Amygdala (tissue), 56 donors: ENCODE measurements at places on chromosomes 7 and 10.

GRCh38 chr7:5143106-5143505 is 46.9 kb upstream of the WIPI2 start:
- no peak for DNase-seq

DNA sequence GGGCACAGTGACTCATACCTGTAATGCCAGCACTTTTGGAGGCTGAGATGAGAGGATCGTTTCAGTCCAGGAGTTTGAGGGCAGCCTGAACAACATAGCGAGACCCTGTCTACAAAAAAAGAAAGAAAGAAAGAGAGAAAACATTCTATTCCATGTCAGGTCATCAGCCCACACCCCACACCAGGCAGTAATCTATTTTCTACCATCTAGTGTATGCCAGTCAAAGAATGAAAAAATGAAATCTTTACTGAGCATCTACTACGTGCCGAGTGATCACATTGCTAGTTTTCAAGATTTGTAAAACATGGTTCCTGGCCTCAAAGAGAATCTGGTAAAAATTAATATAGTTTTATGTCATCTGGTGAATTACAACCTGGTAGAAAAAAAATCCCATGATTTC is 3.1 kb upstream of the EPHB4 start:
- no peak for DNase-seq

DNA sequence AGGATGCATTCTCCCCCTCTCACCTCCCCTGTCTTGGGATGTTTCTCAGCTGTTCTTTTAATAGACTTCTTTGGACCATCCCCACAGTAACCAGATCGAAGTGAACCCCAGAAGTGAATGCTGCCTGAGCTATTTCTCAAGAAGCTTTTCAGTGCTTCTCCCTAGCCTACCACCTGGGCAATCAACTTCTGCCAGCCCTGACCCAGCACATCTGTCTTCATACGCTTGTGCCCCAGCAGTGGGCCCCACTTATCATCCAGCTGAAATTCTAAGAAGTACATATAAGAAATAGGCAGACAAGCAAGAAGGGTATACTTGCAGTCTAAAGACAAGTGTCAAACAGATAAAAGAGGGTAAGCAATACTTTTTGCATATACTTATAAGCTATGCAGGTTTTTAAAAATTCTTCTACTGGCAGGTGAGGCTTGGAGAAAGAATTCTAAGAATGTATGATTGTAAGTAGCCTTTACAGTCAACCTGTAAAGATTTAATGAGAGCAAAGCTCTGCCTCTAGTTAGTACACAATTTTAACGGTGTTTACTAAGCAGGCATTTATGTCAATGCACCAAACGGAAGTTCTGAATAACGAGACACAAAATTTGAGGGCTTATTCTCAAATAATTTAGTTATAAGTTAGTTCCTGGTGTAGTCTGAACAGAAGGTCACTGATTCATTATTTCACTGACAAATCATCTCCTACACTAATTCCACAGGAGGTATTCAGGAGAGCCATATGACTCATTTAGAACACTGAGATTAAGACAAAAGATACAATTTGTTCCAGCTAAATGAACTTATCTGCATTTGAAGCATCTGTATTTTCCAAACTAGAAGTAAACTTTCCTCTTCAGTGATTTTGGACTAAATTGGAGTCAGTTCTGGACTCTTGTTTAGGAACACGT is 83.3 kb downstream of the RNLS start:
- no peak for DNase-seq

DNA sequence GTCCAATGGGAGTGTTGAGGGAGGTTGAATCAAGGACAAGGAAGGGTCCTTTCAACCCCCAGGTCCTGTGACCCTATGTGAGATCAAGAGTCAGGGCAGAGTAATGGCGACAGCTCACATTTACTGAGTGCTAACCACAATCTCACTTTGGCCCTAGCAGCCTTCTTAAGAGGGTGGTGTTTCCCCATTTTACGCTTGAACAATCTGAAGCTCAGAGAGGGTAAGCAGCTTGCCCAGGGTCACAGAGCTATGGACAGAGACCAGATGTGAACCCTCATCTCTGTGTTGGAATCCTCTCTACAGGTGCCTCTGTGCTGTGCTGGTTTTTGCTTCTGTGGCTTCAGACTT is 102.0 kb downstream of the GRK5 start:
- DNase-seq: no peak

- no peak for DNase-seq
These were observed 30.8 kb downstream of the KCNH2 start for GRCh38 chr7:150947241-150947745.

- DNase-seq: no peak
These were observed 64.3 kb downstream of the MYL10 start for GRCh38 chr7:101564778-101565211.

DNA sequence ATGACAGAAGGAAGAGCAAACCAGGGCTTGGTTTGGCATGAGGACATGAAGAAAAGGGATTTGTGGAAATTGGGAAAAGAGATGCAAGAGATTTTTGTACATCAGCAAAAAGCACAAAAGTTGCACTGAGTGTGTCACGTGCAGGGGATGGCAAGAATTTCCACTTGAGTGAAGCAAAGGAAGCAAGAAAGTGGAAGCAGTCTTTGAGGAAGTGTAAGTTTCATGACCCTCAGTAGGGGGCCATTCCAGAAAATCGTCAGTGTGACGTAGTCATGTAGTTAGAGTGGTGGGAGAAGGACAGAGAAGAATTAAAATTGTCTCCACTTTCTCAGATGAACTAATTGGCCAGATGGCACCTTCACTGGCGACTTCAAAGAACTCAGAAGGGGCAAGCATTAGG is 123.3 kb upstream of the FZD1 start:
- no peak for DNase-seq

- no peak for DNase-seq
These were observed 119.4 kb downstream of the ZFAND4 start for GRCh38 chr10:45553155-45553554.

- DNase-seq: no peak
These were observed 28.4 kb upstream of the CNPY1 start for GRCh38 chr7:155574556-155575290.

GRCh38 chr10:113552701-113553100 is at the start of gene HABP2:
Gene HABP2 (plus strand): TSS chr10:113553053. CDS start chr10:113553122, 69 bp downstream.
- DNase-seq: no peak

DNA sequence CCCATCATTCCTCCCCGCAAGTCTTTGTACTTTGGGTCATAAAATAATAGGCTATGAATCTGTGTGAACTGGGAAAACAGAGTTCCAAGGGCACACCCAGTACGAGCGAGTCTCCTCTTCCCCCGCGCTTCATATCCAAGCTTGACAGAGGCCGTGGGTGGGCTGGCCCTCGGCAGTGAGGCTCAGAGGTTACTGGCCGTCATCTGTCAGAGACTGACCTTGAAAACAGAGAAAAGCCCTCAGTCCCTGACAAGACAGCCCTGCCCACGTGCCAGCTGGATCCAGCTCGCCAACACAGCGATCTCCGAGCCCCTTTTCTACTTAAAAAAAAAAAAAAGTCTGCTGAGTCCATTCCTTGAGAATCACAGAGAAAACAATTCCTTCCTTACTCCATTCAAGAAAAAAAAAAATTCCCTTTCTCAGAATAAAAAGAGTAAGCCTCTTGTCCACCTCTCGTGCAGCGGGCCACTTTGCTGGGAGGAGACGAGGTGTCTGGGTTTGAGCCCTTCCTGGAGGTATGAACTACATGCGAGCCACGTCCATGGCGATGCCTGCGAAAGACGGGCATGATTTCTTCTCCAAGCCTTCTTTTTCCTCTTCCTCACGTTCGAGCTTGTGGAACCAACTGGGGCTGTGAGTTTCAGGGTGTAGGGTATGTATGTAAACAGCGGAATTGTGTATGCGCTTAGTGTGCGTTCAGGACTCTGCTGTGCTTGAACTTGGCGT is 744 bp upstream of the BICC1 start:
- DNase-seq: no peak

- DNase-seq: no peak
These were observed 34.3 kb upstream of the BTBD16 start for GRCh38 chr10:122236690-122237306.

GRCh38 chr10:112732277-112732921 is 217.6 kb upstream of the TCF7L2 start:
- DNase-seq: no peak

- no peak for DNase-seq
These were observed 17.7 kb upstream of the NODAL start for GRCh38 chr10:70459061-70459773.

- DNase-seq: no peak
These were observed 266.6 kb downstream of the PARD3 start for GRCh38 chr10:34548466-34548865.

DNA sequence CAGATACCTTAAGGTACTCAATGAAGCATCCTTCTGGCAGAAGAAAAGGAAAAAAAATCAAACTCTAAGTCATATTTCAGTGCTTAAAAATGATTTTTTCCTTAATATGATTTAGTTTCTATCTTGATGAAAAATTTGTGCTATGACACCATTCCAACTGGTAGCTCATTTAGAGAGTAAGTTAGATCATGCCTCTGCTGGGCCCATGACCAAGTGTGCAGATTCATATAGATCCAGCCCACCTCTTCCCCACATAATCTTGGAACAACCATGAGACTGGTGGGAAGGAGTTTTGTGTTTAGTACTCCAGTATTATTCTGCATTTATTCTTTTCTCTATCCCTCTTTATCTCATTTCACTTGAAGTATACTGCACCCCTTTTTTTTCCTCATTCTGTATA is 908.3 kb downstream of the KCNMA1 start:
- no peak for DNase-seq

GRCh38 chr10:1576467-1577372 is 160.6 kb downstream of the ADARB2 start:
- DNase-seq: no peak

GRCh38 chr7:6604458-6604857 is 11.0 kb upstream of the ZNF853 start:
- DNase-seq: peak; percentile 3

DNA sequence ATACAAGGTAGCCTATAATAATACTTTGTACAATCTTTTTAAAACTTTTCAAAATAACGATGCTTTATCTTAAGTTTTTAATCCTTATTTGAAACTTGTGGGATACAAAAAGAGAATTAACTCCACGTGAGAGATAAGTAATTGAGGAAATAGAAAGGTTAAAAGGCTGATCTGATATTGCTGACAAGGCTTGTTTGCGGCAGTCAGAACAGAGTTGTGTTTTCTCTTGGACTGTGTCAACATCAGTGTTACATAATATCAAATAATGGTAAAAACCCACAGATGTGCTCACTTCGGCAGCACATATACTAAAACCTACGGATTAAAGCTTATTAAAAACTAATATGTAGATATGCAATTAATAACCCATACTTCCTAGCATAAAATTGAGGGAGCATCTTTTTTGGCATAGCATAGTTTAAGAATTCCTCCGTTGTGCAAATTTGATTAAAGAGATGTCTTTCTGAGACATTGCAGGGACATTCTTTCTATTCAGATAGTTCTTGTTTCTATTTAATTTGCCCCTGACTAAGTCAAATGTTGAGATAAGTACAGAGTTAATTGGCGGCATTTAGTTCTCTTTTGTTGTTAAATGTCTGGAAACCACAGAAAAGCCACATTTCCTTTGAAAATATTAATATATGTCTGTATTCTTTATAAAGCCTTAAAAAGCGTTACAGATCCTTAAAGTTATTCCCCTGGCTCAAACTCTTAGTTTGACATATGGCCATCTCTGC is 63.3 kb downstream of the FAM185A start:
- no peak for DNase-seq

GRCh38 chr7:8147760-8148463 is 114.1 kb downstream of the ICA1 start:
- DNase-seq: no peak

- no peak for DNase-seq
These were observed 184.7 kb upstream of the PCDH15 start for GRCh38 chr10:54985732-54986131.

GRCh38 chr7:114468844-114469243 is 54.2 kb downstream of the FOXP2 start:
- DNase-seq: no peak

GRCh38 chr10:94131885-94132284 is 138.2 kb downstream of the PLCE1 start:
- no peak for DNase-seq

GRCh38 chr10:130990486-130990885 is 321.0 kb downstream of the TCERG1L start:
- no peak for DNase-seq

DNA sequence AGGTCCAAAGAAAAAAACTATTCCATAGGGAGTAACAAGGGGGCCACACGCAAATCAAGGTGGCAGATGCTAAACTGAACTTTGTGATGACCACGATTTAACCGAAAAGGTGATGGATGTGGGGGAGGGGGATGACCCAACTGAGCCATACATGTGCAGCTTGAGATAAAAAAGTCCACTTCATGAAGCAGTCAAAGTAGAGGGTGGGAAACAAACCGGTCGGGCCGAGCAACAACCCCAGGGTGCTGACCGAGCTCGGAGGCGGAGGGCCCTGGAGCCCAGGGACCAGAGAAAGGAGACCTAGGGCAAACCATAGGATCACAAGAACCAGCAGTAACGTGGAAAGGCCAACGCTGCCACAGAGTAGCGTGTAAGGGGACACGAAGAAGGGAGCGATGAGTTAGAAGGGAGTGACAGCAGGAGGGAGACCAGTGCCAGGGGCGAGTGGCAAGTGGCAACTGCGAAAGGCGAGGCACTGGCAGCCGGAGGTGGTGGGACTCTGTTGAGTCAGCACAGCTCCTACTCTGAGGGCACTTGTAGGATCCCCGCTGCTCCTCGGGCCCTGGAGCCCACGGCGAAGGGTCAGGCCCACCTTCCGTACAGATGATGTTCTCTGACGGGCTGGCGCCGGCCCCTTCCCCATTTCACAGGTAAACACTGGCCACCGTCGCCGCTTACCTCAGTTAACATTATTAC is 540 bp downstream of the SNX13 start:
- DNase-seq: peak; percentile 29

DNA sequence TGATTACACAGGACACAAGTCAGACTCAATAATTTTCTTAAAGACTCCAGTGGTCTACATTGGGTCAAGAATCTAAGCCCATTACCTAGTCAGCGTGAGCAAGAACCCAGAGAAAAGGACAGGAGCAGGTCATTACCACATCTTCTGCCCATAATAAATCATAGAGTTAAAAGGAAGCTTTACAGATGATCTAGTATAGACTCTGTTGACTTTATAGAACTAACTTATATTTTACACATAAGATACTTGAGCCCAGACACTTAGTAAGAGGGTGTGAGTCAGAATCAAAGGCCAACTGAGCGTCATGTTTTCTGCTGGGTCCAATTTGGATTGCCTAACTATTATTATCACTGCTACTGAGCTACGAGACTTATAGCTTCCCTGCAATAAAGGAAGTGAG is 206.1 kb upstream of the NPSR1 start:
- no peak for DNase-seq

DNA sequence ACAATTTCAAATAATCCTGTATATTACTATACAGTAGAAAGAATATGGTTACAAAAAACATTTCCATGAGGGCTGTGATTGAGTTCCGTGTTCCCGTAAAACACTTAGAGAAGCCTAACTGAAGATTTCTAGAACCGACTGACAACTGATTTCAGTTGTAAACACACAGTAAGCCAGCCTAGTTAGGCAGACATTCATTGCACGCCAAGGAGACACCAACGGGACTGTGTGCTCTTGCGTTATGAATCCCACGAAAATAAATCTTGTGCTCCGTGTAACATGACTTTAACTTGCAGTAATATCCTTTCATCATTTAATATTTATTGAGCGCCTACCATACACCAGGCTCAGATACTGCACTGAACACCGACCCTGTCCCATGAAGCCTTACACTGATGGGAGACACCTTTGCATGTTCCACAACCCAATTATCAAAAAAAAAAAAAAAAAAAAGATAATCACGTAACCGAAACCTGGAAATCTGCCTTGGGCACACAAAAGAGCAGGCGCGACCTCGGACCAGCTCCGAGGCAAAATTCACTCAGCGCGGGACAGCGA is 420 bp upstream of the KLHL7 start:
- DNase-seq: no peak
